ENCODE measurements at places on chromosomes 4 and X.
A peak's percentile ranks its signal among the peaks of the same experiment; 100 is the strongest.

- no peak for DNase-seq
Measured at GRCh38 chrX:57227691-57228090, 58.8 kb upstream of the FAAH2 start.

DNA sequence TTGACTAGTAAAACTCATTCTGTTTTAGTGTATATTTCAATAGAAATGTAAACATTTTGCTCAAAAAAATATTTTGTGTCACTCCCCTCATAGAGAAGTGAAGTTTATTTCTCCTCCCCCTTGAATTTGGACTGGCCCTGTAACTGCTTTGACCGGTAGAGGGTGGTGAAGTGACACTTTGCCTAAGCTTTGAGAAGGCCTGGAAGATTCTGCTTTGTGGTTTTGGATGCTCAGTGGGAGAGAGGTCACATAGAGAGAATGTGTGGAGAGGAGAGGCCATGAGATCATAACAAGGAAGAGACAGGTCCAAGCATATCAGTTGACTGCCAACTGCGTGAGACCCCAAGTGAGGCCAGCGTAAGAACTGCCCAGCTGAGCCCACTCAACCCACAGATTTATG lies 19.1 kb upstream of the ARX start:
- no peak for DNase-seq

- DNase-seq, result no peak
Measured at GRCh38 chr4:144721994-144722393, 76.0 kb downstream of the HHIP start.

DNA sequence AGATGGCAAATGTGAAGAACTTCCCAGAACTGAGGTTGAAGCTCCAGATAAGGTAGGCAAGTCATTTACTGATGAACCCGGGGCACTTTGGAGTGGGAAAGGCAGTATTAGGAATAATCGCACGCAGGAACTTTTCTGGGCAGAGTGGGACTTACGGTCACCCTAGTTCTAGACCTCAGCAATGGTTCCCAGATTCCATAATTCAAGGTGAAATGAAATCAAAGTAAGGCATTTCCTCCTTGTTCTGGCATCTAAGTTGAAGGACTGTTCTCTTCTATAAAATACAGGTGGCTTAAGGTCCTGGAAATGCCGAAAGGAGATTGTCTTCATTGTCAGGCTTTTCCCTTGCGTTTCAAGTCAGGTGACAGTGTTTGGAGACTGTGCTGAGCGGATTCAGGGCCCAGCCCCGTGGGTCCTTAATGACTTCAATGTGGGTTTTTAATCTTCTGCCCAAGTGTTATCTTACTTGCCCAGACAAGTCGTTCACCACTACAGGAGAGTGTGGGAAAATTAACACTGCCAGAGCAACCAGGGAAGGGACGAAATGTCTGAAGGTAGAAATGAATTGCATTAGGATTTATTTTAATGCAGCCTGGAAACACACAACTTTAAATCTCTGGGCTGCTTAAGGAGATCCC lies 52.1 kb upstream of the STOX2 start:
- no peak for DNase-seq

DNA sequence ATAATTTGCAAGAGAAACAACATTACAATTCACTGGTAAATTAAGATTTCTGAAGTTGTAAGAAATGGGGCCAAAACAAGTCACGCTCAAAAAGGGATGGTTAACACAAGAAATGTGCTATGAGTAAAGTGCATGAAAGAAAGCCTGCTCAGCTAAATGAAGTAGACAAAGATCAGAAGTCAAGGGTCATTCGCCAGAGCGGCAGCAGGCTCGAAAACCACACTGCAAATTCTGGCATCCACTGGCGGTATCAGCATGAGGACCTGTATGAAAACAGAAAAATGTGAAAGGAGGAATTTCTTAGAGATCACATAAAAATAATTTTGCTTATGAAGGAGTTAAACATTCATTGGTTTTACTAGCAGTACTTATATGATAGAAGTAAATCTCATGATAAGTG lies 49.6 kb downstream of the FBXL5 start:
- DNase-seq, result no peak

DNA sequence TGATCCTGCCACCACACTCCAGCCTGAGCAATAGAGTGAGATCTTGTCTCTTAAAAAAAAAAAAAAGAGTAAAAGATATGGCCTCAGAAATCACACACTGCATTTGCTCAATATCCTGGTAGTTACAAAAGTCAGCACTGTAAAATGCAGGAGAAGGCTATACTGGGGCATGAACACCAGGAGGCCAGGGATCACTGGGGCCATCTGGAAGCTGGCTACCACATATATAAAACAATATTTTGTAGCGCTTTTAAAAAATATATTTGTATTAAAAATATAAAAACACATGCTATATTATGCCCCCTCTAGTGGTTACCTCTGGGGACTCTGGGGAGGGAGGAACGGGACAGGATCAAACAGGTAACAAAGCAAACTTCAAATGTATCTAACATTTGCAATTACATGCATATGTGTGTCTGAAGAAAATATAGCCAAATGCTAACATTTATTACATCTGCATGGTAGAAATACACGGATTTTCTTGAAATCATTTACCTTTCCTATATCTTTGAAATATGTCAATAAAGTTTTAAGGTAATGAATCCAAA lies 4.0 kb downstream of the C4orf46 start:
- peak; percentile 53 for DNase-seq

- peak; percentile 25 for DNase-seq
Measured at GRCh38 chrX:107978707-107979307, 3.4 kb downstream of the TEX13B start.

GRCh38 chrX:63764946-63765345 lies 20.1 kb downstream of the ARHGEF9 start:
- DNase-seq, result no peak

DNA sequence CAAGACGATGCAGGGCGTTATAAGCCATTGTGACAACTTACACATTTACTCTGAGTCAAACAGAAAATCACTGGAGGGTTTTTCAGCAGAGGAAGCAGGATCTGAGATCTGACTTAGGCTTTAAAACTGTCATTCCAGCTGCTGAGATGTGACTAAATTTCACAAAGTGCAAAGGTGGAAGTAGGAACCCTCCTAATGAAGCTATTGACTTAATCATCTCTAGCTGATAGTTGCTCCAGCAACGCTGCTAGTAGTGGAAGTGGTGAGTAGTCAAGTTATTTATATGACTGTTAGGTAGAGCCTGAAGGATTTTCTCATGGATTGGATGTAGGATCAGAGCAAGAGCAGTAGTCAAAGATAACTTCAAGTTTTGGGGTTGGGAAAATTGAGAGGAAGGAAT lies 218.6 kb downstream of the GRID2 start:
- no peak for DNase-seq

GRCh38 chrX:51847463-51847862 lies 46.0 kb upstream of the MAGED1 start:
- no peak for DNase-seq

GRCh38 chr4:86594559-86595425 lies 677 bp downstream of the PTPN13 start:
- DNase-seq, result peak; percentile 88

GRCh38 chr4:3452376-3452775 lies 10.6 kb downstream of the HGFAC start:
- peak; percentile 28 for DNase-seq

- DNase-seq, result no peak
Measured at GRCh38 chr4:148425327-148426110, 16.7 kb downstream of the NR3C2 start.

DNA sequence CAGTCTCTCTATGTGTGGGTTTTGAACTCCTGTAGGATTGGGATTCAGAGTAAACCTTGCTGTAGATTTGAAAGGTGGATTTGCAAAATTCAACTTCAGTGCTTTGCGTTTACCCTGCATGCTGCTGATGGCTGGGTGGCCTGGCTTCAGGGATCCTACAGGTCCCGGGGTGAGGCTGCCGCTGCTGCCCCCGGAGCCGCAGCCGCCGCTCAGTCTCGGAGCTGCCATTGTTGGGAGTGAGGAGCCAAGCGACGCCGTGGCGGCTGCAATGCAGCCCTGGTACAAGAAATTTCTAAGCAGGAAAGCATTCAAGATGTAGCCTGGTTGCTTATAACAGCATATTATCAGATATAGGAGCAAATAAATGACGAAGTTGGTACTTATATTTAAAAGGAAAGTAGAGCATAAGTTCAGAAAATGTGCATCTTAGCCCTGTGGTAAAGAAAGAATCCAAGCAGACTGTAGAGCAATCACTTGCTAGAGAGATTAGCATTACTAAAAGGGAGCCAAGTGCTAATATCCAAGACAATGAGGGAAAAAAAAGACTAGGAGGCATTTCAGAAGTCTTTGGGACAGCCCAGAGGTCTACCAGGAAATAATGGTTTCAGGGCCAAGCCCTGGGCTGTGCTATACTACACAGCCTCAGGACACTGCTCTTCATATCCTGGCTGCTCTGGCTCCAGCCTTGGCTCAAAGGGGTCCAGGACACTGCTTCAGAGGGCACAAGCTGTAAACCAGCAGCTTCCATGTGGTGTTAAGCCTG lies 36.9 kb upstream of the CHIC1 start:
- DNase-seq, result no peak

DNA sequence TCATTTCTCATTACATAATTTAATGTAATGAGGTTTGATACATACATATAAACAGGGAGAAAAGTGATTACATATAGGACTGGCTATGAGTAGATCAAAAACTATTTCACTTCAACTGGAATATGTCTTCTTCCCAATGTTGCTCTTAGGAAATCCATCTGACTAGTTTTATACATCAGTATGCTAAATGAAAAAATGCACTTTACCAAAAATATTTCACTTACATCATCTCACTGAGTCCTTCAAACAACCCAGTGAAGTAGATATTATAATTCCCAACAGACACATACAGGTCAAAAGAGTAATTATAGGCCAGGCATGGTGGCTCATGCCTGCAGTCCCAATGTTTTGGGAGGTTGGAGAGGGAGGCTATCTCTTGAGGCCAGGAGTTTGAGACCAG lies 215.9 kb downstream of the MID1 start:
- DNase-seq, result no peak

- DNase-seq, result no peak
Measured at GRCh38 chr4:86512631-86513030, 81.5 kb upstream of the PTPN13 start.

DNA sequence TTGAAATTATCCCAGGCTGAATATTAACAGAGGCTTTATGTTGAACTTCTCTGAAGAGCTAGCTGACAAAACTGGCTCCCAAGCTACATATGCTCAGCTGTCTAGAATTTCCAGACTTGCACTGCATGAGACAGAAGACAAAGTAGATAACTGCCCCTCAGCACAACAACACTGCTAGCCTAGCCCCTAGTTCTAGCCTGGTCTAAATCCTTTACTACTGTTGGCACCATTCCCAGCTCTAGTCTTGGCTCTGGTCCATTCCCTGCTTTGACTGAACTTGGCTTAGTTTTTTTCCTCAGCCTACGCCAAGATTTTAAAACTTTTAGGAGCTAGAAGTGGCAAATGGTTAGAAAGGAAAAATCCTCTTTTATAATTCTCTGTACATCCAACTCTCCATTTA lies 7.6 kb upstream of the OPHN1 start:
- DNase-seq, result peak; percentile 50

GRCh38 chr4:87445964-87446363 lies 23.6 kb downstream of the NUDT9 start:
- no peak for DNase-seq

DNA sequence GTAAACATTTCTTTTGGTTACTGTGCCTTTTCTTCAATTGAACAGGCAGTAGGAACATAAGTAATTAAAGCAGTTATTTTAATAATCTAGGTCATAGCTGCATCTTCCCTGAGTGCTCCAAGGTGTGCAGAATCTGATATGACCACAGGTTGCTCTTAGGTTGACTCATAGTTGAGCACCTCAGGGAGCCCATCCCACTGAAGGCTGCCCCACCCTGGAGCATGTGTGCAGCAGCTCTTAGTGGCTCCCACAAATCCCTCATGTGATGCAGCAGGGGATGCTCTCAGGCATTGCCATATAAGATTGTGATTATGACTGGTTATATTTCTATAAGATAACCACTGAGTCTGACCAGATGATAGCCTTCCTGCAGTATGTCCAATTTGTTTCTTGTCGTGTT lies 72.3 kb downstream of the ZNF518B start:
- DNase-seq, result no peak

DNA sequence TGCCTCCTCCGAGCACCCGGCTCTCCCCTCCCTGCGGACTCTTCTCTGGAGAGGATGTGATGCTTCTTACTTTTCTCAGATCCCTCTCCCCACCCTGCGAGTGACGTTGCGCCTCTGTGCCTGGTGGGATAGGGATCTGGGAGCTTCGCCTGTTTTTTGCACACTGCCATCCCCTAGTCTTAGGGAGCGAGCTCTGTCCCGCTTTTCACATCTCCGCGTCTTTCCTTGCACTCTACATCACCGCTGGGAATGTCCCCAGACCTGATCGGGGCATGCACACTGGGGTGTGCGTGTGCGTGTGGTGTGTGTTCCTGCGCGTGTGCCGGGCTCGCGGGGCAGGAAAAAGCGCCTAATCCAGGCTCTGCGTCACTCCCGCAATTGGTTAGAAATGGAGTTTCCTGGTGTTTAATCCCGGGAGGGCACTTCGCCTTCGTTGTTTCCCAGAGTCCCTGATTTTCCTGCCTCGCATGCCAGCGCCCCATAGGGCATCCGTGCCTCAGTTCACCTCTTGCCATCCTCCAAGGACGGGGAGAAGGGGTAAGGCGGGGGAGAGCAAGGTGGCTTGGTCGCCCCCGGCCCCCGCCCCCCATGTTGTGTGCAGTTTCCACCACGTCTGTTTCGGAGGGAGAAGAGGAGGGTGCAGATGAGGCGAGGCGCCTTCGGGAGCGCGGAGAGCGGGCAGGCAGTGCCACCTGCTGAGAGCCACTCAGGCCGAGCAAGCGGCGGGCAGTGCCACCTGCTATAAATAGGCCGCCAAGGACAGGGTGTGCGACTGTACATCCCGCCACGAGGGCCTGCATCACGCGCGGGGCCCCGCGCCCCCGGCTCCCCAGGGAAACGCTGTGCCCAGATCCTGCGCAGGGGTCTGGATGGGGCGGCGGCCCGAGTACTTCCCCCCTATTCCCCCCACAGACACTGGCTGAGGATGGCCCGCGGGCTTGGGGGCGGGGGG lies 759 bp upstream of the TBC1D1 start:
- peak; percentile 23 for DNase-seq

- DNase-seq, result no peak
Measured at GRCh38 chr4:37678624-37679023, 7.6 kb downstream of the RELL1 start.

DNA sequence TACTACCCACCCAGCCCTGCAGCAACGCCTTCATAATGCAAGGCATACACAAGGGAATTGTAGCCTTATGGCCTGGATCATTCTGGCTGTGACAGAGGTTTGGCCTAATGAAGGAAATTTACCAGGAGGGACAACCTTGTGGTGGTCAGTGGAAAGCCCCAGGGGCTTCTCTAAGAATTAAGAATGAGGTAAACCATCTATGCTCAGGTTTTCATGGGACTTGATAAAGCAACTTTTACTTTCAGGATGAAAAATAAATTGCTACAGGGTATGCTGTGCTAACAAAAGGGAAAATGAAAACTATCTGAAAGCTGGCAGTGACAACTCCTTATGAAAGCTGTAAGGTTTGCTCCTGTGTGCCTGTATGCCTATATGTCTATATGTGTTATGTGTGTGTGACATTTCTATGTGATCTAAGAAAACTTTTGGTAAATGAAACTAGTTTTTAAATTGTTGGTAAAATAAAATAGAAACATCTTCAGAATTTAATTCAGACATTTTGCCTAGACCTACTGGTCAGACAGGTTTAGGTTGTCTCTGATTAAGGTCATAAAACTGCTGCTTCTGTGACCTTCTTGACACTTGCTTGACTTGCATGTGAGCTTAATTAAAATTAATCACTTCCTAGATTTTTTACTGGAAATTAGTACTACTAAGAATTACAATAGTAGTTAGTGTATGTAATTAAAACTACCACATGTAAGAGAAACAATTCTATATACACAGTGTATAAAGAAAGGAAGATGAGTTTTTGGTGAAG lies 19.9 kb upstream of the TXK start:
- DNase-seq, result no peak

Measured in ACHN (cell line).